ENCODE measurements at places on chromosomes 6 and 20. TPM values are rescaled to one million over a fixed set of nuclear protein-coding genes. Genes with fewer than 3 reads are reported as not detected.

The RBPJL gene
- not detected for total RNA-seq

The KCNK16 gene
- not detected for total RNA-seq

The SEC63 gene
- total RNA-seq, result 25.3 TPM

The LY6G6F gene
- not detected for total RNA-seq

DNA sequence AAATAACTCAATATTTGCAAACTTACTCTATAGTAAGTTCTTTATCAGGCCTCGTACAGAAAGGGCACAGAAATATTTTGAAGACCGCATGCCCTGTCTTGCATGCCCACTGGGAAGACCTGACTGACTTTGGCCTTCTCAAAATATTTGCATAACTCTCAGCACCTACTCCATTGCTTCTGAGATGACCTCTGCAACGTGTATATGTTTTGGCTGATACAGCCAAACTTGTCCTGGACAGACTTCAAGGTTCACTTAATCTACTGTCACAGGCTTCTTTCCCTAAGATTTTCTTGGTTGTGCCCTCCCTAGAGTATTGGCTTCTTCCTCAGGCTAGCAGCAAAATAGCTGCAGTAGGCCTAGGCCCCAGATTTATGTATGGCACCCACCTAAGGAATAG is 21.5 kb upstream of the SERINC3 start:
- no peak for DNase-seq

DNA sequence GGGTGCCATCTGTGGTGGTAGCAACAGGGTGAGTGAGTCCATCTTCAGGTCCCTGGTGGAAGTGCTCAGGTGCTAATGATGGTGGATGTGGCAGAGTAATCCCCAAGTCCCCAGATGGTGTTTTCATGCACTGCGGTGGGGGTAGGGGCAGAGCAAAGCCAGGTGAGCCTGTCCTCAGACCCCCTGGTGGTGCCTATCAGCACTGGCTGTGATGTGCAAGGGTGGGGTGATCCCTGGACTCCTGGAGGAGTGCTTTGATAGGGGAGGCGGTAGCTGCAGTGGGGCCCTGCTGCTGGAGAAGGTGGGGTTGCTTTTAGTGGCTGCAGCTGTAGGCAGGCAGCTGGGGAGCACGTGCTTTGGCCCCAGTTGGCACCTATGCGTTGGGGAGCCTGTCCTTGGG is 70.8 kb downstream of the CCDC170 start:
- DNase-seq, result no peak

DNA sequence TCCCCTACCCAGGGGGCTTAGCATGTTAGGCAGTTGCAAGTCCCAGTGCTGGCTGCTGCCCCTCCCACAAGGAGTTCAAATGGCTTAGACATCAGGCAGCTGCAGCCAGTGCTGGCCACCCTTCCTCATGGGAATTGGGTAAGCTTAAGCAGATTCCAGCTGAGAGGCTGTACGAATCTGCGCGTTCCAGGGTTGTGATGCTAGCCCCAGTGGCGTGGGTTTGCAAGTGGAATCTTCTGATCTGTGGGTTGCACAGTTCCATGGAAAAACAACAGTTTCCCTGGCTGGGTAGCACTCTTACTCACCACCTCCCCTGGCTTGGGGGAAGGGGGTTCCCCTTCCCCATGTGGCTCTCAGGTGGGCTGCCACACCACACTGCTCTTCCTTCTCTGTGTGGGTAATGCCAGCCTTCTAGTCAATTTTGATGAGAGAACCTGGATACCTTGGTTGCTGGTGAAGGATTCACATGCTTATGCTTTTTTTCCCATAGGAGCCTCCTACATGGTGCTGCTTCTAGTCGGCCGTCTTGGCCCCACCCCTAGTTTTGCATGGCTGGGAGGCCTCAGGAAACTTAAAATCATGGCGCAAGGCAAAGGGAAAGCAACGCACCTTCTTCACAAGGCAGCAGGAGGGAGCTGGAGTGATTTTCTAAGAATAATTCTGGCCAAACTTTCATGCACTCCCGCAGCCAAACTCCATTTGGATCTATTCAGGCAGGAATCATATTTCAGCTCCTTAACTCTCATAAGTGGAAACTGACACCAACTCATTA is 13.0 kb downstream of the DYNLT2 start:
- DNase-seq, result no peak

DNA sequence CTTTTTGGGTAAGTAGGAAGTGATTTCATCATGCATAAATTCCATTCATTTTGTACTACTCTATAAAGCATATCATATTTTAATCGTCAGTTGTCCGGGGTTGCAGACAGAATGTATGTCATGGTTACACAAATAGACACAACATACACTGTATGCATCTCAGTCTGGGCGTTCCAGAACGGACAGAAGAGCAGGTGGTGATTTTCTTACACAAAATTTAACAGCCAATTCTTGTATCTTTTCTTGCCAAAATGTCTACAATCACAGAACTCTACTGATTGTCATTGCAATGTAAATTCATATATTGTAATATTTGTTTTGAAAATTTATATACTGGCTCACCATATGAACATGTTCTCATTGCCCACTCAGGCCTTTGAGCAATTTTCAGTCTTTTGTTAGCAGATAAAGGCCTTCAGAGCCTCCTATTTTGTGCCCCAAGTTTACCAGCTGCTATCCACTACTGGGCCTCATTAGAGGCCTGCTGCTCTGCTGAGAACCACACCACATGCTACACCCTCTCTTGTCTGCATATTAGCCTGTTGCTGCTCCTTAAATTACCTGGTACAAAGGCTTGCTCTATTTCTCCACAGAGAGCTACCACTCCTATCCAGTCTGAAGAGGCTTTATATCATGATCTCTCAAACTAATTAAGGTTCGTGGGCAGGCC is 61.5 kb downstream of the PRDM13 start:
- DNase-seq, result no peak
